Activated CD8-positive, alpha-beta T cell treated with anti-CD3 and anti-CD28 coated beads, Interleukin-2, amount 10 ng/mL, durations not matched to agents 7 days and 5 days (primary cell): ENCODE measurements at places on chromosomes 2 and 18.

GRCh38 chr2:70391988-70392387 lies 90.1 kb upstream of the FAM136A start:
- no peak for DNase-seq
- no peak overlapping the region for H3K27ac ChIP-seq
- H3K4me1 ChIP-seq: no peaks in the 10 kb centered on the region

- no peaks in the 10 kb centered on the region for H3K4me1 ChIP-seq
- no peak for DNase-seq
- no peak overlapping the region for H3K27ac ChIP-seq
- H3K4me3 ChIP-seq: no peak overlapping the region
- H3K36me3 ChIP-seq: no peaks in the 10 kb centered on the region
Observed at GRCh38 chr2:138101718-138102117, 137.4 kb downstream of the HNMT start.

DNA sequence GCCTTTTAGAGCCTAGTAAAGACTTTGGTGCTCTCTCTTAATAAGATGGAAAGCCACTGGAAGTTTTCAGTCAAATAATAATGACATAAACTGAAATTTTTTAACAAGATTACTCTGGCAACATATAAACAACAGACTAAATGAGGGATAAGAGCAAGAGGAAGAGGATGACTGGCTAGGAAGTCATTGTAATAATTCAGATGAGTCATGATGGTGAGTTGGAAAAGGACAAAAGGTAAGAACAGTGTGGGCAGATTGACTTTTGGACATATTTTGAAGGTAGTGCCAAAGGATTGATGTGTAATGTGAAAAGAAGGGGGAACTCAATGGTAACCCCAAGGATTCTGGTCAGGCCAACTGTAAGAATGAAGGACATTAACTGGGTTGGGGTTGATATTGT lies 310.3 kb downstream of the NOL4 start:
- H3K27me3 ChIP-seq: no peaks in the 10 kb centered on the region
- H3K4me3 ChIP-seq: no peak overlapping the region
- H3K27ac ChIP-seq: no peak overlapping the region
- no peaks in the 10 kb centered on the region for H3K36me3 ChIP-seq
- no peaks in the 10 kb centered on the region for H3K4me1 ChIP-seq

- H3K27ac ChIP-seq: no peak overlapping the region
- no peak overlapping the region for H3K4me3 ChIP-seq
- no peaks in the 10 kb centered on the region for H3K27me3 ChIP-seq
- DNase-seq: no peak
- H3K4me1 ChIP-seq: no peaks in the 10 kb centered on the region
Observed at GRCh38 chr18:1511619-1512311, 607.1 kb downstream of the ADCYAP1 start.

GRCh38 chr2:3730646-3731045 lies 27.3 kb downstream of the DCDC2C start:
- no peak overlapping the region for H3K4me3 ChIP-seq
- no peaks in the 10 kb centered on the region for H3K27me3 ChIP-seq
- no peaks in the 10 kb centered on the region for H3K36me3 ChIP-seq
- no peak overlapping the region for H3K27ac ChIP-seq
- no peak for DNase-seq
- no peaks in the 10 kb centered on the region for H3K4me1 ChIP-seq

DNA sequence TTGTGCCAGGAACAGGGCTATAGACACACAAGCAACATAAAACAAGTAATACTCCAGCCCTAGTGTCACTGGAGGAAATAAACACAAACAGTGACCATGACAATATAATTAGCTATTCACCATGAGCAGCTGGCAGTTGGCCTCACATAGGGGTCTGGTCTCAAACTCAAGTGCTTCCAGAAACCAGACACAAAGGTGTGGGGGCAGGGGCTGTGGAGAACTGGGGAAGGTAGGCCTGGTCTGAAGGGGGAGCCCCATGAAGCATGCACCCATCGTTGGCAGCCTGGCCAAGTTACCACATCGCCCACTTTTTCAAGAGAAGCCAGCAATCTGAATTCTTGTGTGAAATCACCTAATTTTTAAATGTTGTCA lies 49.5 kb upstream of the SP3 start:
- peaks cover 3% of the 10 kb centered on the region for H3K4me1 ChIP-seq
- H3K4me3 ChIP-seq: no peak overlapping the region
- no peaks in the 10 kb centered on the region for H3K36me3 ChIP-seq
- no peak overlapping the region for H3K27ac ChIP-seq
- DNase-seq: no peak

DNA sequence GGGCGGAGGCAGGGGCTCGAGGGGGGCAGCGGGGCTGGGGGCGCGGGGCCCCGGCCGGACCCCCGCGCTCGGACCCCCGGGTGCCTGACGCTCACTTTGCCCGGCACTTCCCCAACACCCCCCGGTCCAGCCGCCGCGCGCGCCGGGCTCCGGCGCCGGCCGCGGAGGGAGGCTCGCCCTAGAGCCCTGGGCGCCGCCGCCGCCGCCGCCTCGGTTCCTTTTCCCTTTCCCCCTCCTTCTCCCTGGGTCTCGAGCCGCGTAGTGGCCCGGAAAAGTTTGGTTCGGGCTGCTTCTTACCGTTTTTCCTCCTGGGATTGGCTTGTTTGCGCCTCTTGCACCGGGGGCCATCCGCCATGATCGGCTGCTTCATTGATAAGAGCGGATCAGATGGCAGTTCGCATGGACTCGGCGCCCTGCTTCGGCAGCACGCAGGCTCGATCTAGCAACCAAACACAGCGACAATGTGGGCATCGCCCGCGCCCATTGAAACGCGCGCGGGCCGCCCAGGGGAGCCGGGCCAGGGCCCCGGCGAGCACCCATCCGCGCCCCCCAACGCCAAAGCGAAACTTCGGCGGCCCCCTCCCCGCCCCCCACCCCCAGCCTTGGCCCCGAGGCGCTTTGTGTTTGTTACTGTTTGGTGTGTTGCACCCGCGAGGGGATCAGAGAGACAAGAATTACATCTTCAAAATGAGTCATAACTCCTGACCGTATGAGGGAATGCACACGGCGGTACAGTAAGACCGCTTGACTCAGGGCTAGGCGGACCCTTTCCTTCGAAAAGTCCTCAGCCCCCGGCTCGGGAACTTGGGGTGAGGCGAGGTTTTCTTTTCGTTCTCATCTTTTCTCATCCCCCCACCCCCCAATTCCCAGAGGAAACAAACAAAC lies 2.7 kb downstream of the ZEB2 start:
- no peak overlapping the region for H3K4me3 ChIP-seq
- peak overlapping the region; percentile 97 for H3K27ac ChIP-seq
- peak; percentile 68 for DNase-seq
- peaks cover 45% of the 10 kb centered on the region for H3K27me3 ChIP-seq

- peak; percentile 77 for DNase-seq
- H3K4me1 ChIP-seq: peaks cover 6% of the 10 kb centered on the region
- H3K27me3 ChIP-seq: no peaks in the 10 kb centered on the region
- H3K27ac ChIP-seq: peak overlapping the region; percentile 7
- H3K4me3 ChIP-seq: no peak overlapping the region
Observed at GRCh38 chr2:237581751-237582746, 8.5 kb downstream of the RAB17 start.
